Right lung (tissue), 10 donors: ENCODE measurements at places on chromosomes 11 and 22. TPM values are rescaled to one million over a fixed set of nuclear protein-coding genes. Genes with fewer than 3 reads are reported as not detected.

HTR3B gene
- polyA plus RNA-seq, result 0.14 TPM

GRCh38 chr11:27839226-27839913 is 139.1 kb upstream of the BDNF start:
- DNase-seq, result no peak

MTFP1 gene
- 5.4 TPM for polyA plus RNA-seq

- no peak for DNase-seq
Measured at GRCh38 chr11:71364176-71364671, 84.0 kb downstream of the DHCR7 start.

DNA sequence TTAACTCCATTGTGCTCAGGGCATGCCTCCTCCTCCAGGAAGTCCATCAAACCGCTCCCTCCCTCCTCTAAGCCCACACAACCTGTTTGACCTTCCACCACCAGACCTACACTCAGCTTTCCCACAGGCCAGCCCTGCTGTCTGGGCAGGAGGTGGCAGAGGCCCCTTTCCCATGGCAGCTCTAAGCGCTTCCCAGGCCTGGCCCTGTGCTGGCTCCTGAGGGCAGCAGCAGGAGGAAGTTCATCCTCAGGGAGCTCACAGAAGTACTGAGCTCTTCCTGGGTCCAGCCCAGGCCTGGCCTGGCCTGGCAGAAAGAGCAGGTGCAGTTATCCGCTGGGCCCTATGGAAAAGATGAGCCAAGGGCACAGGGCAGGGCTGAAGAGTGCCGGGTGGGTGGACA is 31.4 kb downstream of the ARAP1 start:
- DNase-seq, result no peak

DNA sequence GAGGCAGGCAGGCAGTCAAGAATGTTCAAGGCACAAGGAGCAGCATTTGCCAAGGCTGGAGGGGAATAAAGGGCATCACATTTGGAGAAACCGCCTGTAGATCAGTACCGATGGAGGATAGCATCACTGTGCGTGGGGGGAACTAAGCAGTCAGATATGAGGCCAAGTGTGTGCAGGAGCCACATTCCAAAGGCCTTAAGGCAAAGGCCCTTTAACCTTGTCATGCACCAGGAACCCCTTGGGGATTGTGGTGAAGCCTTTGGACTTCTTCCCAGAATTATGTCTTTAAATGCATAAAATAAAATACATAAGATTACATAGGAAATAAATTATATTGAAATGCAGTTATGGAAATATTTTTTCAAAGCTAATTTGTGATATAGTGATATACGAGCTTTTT is 532.1 kb downstream of the BUD13 start:
- DNase-seq, result no peak

DNA sequence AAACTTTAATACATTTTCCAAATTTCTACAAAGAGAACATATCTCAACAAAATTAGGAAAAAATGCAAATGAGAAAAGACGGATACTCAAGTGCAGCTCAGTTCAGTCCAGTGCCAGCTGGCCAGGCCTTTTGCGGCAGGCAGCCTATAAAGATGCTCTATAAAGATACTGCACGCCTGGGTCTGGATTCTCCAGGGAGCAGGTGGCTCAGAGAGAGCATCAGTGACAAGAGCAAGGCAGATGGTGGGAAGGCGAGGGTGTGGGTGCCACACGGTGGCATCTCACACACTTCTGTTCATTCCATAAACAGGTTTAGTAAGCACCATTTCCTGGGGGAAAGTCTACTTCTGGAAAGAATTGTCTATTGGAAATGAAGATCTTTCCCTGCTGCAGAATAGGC is 18.1 kb upstream of the SCN3B start:
- DNase-seq, result no peak

GRCh38 chr11:75013051-75013450 is 24.3 kb downstream of the NEU3 start:
- no peak for DNase-seq

OR2AG1 gene
- 0.04 TPM for polyA plus RNA-seq

DNA sequence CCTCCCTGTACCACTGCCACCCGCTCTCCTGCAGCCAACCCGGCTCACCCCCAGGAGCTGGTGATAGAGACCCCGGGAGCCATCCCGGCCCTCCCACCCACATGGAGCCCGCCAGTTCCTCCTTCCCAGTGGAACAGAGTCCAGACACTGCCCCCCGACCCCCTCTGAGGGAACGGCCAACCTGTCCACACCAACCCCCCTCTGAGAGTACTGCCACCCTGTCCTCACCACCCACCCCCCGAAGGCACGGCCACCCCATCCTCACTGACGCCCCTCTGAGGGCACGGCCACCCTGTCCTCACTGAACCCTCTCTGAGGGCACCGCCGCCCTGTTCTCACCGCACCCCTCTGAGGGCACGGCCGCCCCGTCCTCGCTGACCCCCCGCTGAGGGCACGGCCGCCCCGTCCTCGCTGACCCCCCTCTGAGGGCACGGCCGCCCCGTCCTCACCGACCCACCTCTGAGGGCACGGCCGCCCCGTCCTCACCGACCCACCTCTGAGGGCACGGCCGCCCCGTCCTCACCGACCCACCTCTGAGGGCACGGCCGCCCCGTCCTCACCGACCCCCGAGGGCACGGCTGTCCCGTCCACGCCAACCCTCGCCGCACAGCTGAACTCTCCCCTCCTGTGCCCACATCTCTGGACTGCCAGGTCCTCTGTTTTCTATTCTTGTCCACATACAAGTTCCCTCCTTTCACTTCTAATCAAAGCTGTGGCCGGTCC is 18.0 kb downstream of the TOLLIP start:
- no peak for DNase-seq

DNA sequence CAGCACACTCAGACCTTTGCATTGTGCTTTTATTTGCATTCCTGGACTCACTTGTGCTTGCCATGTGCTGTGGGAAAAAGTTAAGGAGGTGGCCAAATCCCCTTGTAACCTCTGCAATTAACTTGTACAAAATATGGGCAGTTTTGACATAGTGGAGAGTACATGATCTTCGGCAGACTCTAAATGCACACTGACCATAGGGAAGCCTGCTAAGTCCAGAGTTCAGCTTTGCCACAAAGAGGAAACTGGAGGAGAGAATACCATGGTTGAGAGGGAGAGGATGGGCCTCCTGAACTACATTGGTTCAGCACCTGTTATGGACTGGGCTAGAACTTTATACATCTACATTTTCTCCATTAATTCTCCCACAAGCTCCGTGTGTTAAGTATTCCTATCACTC is 37.6 kb upstream of the CEP295 start:
- no peak for DNase-seq

DNA sequence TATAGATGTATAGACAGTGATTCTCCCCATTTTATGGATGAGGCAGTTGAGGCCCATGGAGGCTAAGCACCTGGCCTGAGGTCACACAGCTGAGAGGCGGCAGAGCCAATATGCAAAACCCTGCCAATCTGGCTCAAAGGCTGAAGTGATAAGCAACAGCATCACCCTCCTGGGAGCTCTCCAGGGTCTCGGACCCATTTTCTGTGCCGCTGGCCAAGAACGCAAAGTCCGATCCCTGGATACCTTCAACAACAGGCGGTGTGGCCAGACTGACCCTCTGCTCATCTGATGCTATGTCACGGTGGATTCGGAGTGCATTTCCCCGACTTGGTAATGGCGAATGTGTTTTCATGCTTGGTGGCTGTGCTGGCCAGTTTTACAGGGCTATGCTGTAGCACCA is 595.0 kb downstream of the TBC1D22A start:
- no peak for DNase-seq

GRCh38 chr11:36455658-36456111 is 54.4 kb downstream of the TRAF6 start:
- no peak for DNase-seq

DNA sequence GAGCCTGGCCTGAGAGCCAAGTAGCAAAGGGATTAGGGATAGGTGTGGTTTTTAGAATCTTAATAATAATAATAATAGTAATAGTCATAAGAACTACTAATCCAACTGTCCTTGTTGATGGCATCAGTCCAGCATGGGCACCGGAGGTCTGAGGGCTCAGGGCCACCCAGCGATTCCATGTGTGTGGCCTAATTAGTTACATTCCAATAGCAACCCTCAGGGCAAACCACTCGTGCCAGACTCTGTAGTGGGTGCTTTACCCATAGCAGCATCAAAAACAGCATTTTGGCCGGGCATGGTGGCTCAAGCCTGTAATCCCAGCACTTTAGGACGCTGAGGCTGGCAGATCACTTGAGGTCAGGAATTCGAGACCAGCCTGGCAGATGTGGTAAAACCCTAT is 19.0 kb upstream of the MYH9 start:
- no peak for DNase-seq
